Neural crest cell (in vitro differentiated cells): ENCODE measurements at places on chromosomes 6 and 20. TPM values are rescaled to one million over a fixed set of nuclear protein-coding genes. Genes with fewer than 3 reads are reported as not detected.

DNA sequence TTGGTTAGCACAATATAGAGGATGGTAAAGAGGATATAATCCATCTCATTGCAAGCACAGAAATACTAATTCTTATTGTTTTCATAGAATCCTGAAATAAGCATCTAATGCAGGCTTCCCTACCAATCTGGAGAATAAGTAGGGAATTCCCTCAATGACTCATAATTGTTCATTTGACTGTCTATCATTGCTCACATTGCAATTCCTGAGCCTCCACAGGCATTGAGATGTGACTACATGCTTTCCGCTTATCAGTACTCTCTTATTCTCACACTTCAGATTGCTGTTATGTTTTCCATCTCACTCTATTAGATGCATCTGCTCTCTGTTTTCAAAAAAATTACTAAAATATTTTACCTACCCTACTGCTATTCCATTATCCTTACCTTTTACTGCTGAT lies 216.2 kb upstream of the PRSS16 start:
- DNase-seq: no peak
- H3K36me3 ChIP-seq: no peaks in the 10 kb centered on the region
- H3K27me3 ChIP-seq: peaks cover 32% of the 10 kb centered on the region
- H3K27ac ChIP-seq: no peak overlapping the region
- H3K4me3 ChIP-seq: no peak overlapping the region

Gene TAGAP
- not detected in 2 replicates for total RNA-seq

Gene PPP1R16B
- total RNA-seq: 0.30 and 0.57 TPM in 2 replicates

- no peak overlapping the region for H3K27ac ChIP-seq
- H3K27me3 ChIP-seq: peaks cover 20% of the 10 kb centered on the region
- H3K36me3 ChIP-seq: peaks cover 2% of the 10 kb centered on the region
- peaks cover 9% of the 10 kb centered on the region for H3K4me1 ChIP-seq
- DNase-seq: no peak
These were observed 58.9 kb downstream of the KIZ start for GRCh38 chr20:21184819-21185218.

Gene NKAIN2
- 0.36 and 1.1 TPM in 2 replicates for total RNA-seq

Gene MAK
- total RNA-seq: 0.93 and 1.1 TPM in 2 replicates

Gene PNPLA1
- not detected in 2 replicates for total RNA-seq

Gene FILIP1
- 0.79 and 0.89 TPM in 2 replicates for total RNA-seq

DNA sequence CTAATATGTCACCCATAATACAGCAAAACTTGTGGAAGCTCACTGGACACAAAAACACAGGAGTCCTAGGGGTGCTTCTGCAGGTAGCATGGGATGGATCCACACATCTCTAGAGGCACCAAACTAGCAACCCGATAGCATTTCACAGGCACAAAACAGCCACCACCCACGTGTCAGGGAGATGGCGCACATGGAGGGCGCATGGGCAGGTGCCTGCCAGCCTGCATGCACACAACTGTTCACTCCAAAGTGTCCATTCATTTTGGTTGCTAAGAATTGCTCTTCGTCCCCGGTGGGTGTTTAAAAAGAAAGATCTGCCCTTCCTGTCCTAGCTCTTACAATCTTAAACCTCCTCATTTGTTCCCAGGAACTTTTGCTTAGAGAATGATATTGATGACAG lies 171.3 kb downstream of the SYNDIG1 start:
- no peak for DNase-seq
- no peaks in the 10 kb centered on the region for H3K36me3 ChIP-seq
- H3K4me1 ChIP-seq: peaks cover 1% of the 10 kb centered on the region
- H3K27ac ChIP-seq: no peak overlapping the region
- no peak overlapping the region for H3K4me3 ChIP-seq

DNA sequence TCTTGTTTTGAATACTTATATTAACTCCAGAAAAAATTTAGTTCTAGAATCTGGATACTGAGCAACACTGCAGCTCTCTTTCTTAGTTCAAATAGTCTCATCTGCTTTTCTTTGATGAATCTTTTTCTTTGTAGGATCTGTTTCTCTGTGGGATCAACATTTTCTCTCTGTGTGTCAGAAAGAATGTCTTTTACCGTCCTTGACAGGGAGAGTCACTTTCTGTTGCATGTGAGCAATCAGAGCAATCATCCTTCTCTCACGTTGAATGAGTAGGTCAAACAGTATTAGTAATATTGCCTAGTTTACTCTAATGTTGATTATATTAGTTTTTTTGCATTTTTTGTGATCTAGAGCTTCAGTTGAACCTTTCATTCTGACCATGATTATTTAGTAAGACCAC lies 130.9 kb downstream of the TRMT11 start:
- H3K27ac ChIP-seq: no peak overlapping the region
- H3K27me3 ChIP-seq: no peaks in the 10 kb centered on the region
- no peaks in the 10 kb centered on the region for H3K36me3 ChIP-seq
- no peaks in the 10 kb centered on the region for H3K4me1 ChIP-seq
- no peak for DNase-seq

- H3K4me1 ChIP-seq: peaks cover 25% of the 10 kb centered on the region
- no peak for DNase-seq
- peak overlapping the region; percentile 72 for H3K27ac ChIP-seq
- no peak overlapping the region for H3K4me3 ChIP-seq
- no peaks in the 10 kb centered on the region for H3K36me3 ChIP-seq
- peaks cover 2% of the 10 kb centered on the region for H3K27me3 ChIP-seq
These were observed 34.6 kb upstream of the SCUBE3 start for GRCh38 chr6:35178932-35179832.

Gene TNFAIP3
- total RNA-seq: 2.9 TPM in 2 replicates

DNA sequence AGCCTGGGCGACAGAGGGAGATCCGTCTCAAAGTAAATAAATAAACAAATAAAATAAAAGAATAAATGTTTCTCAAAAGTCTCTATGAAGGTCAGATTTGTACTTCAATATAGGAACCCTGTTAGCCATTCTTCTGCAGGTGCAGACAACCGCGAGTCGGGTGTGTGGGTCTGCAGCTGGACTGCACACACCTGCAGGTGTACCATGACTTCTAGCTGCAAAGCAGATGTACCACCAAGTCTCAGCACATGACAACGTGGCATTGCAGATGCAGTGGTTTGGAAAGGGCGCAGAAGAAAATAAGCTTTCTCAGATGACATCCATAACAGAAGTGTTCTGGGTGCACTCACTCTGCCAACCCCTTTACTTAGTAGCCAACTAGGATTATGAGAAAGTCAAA lies 239.7 kb downstream of the ATXN1 start:
- no peak overlapping the region for H3K27ac ChIP-seq
- peaks cover 14% of the 10 kb centered on the region for H3K4me1 ChIP-seq
- no peak overlapping the region for H3K4me3 ChIP-seq
- H3K27me3 ChIP-seq: no peaks in the 10 kb centered on the region
- no peaks in the 10 kb centered on the region for H3K36me3 ChIP-seq

- H3K4me3 ChIP-seq: peak overlapping the region; percentile 83
- peaks cover 18% of the 10 kb centered on the region for H3K4me1 ChIP-seq
- H3K27me3 ChIP-seq: peaks cover 98% of the 10 kb centered on the region
- H3K36me3 ChIP-seq: peaks cover 5% of the 10 kb centered on the region
These were observed 16.9 kb upstream of the ZSCAN9 start for GRCh38 chr6:28208111-28208659.

Gene CAGE1
- total RNA-seq: 0.16 and 0.20 TPM in 2 replicates

Gene SLC22A2
- total RNA-seq: not detected in 2 replicates

DNA sequence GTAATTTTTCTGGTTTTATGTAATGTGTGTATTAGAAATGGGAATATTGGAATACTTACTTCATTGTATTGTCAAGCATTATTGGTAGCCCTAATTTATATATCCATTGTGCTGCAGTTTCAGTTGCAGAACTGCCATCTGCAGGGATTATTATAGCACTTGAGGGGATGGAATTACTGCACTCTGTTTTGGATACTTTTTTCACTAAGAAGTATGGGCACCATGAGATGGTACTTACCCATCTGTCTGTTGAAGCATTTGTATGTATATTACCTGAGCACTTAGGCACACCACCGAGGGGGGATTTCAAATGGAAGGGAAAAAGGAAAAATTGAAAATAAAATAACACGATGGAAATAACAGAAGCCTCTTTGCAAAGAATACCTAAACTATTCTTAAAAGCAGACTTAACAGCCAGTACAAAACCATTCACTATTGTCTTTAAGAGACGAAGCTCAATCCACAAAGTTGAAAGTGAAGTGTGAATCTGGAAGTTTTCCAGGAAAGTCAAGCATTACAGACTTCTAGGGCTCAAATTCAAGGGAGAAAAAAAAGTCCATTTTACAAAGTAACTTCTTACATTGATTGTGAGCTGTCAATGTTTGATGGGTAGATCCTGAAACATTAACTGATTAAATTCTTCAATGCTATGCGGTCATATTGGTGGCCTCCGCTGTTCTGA lies 318.7 kb downstream of the SOX4 start:
- DNase-seq: no peak
- H3K27me3 ChIP-seq: no peaks in the 10 kb centered on the region
- no peak overlapping the region for H3K4me3 ChIP-seq
- H3K4me1 ChIP-seq: peaks cover 18% of the 10 kb centered on the region
- H3K36me3 ChIP-seq: peaks cover 5% of the 10 kb centered on the region

DNA sequence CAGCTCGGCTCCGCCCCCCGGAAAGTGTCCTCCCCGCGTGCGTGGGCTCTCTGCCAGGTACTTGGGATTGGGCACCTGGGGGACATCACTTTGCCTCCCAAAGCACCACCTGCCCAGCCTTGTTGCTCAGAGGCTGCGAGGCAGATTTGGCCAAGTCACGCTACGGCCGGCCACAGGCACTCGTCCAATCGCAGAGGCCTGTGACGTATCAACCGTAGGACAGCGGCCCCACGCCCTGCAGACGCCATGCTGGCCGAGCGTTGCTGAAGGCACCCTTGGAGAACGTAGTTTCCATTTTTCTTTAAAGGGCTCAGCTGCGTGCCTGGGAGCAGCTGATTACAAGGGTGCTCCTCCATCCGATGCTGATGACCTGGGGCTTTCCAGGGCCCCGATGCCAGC lies 3.1 kb downstream of the NTSR1 start:
- H3K27ac ChIP-seq: no peak overlapping the region
- H3K4me3 ChIP-seq: no peak overlapping the region
- no peaks in the 10 kb centered on the region for H3K36me3 ChIP-seq
- H3K4me1 ChIP-seq: no peaks in the 10 kb centered on the region
- DNase-seq: no peak

DNA sequence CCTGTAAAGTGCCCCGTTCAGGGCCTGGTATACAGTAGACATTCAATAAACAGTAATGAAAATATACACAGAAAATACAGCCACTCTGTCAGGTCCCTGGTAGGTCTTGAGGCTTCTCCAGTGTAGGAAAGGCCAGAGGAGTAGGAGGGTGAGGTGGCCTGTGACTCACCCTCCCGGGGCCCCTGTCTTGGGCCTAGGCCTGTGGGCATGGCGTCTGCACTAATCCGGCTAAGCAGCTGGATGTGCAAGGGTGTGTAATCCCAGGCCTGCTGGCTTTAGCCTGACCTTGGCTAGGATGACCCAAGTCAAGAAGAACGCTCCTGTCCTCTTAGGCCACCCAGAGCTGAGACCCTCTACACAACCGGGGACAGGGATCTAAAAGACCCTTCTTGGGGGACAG lies 84.9 kb downstream of the KCNB1 start:
- H3K27ac ChIP-seq: no peak overlapping the region
- H3K4me3 ChIP-seq: no peak overlapping the region
- no peaks in the 10 kb centered on the region for H3K36me3 ChIP-seq
- no peak for DNase-seq
- no peaks in the 10 kb centered on the region for H3K4me1 ChIP-seq

- peaks cover 8% of the 10 kb centered on the region for H3K4me1 ChIP-seq
- no peak overlapping the region for H3K4me3 ChIP-seq
- peaks cover 18% of the 10 kb centered on the region for H3K36me3 ChIP-seq
- peak overlapping the region; percentile 19 for H3K27ac ChIP-seq
- DNase-seq: no peak
- no peaks in the 10 kb centered on the region for H3K27me3 ChIP-seq
These were observed 30.6 kb upstream of the MYLK2 start for GRCh38 chr20:31788578-31788977.

Gene CYP39A1
- total RNA-seq: 1.5 and 2.1 TPM in 2 replicates

Gene PRL
- not detected in 2 replicates for total RNA-seq
